ENCODE measurements at places on chromosomes 1 and 21. TPM values are rescaled to one million over a fixed set of nuclear protein-coding genes. Genes with fewer than 3 reads are reported as not detected.

The NCF2 gene
- total RNA-seq, result not detected

The DDAH1 gene
- total RNA-seq, result 36.3 TPM

The CLCNKB gene
- 1.7 TPM for total RNA-seq

The DNAH14 gene
- 39.7 TPM for total RNA-seq

The LHX8 gene
- not detected for total RNA-seq

The RGSL1 gene
- not detected for total RNA-seq

- no peak for DNase-seq
Observed at GRCh38 chr1:192521734-192522133, 53.8 kb upstream of the RGS1 start.

- peak; percentile 63 for DNase-seq
Observed at GRCh38 chr21:40846587-40847411, at the start of gene DSCAM. TSS of gene DSCAM (minus strand) at chr21:40847158. CDS start at chr21:40846661, 497 bp downstream.

DNA sequence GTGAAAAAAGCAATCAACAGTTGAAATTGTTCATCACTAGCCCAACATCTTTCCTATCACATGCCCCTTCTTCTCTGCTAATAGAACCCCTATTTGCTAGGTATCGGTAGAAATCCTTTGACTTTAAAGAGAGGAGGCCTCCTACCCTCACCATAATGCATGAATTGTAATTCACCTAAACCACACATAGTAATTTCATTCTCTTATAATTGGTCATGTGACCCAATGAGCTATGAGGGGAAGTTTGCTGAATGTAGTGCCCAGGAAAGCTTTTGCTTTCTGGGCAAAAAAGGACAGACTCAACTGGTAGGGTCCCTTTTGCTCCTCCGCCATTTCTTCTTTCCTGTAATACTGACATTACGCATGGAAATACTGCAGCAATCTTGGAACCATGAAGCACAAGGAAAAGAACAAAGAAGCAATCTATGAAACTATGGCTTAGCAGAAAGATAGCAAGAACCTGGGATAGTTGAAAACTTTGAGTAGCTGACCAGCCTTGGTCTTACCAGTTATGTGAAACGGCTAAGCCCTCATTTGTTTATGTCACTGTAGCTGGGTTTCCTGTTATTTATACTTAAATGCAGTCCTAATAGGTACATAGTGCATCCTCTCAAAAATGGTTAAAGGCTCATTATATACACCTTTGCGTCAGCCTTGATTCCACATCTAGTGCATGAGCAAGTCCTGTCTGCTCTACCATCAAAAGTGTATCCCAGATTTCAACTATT is 10.2 kb upstream of the CHI3L2 start:
- no peak for DNase-seq

DNA sequence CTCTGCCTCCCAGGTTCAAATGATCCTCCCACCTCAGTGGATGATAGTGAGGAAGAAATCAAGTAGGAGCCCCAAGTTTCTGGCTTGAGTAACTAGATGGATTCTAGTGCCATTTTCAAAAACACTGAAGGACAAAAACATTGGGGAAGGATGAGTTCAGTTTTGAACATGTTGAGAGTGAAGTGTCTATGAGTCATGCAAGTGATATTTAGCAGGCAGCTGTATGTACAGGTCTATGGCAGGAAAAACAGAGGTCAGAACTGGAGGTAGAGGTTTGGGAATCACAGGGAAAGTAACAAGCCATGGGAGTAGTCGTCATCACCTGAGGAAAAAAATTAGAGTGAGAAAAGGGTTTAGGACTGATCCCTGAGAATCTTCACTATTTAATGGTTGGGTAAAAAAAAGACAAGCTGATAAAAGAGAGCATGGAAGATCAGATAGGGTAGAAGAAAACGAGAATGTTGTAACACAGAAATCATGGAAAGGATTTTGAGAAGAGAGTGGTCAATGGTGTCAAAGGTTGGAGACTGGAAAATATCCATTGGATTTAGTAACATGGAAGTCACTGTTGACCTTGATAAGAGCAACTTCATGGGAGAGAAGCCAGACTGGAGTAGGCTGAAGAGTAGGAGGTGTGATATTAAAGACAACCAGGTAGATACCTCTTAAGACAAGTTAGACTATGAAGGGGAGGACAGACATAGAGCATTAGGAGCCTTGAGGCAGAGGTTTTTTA is 53.1 kb downstream of the DIPK1A start:
- no peak for DNase-seq

DNA sequence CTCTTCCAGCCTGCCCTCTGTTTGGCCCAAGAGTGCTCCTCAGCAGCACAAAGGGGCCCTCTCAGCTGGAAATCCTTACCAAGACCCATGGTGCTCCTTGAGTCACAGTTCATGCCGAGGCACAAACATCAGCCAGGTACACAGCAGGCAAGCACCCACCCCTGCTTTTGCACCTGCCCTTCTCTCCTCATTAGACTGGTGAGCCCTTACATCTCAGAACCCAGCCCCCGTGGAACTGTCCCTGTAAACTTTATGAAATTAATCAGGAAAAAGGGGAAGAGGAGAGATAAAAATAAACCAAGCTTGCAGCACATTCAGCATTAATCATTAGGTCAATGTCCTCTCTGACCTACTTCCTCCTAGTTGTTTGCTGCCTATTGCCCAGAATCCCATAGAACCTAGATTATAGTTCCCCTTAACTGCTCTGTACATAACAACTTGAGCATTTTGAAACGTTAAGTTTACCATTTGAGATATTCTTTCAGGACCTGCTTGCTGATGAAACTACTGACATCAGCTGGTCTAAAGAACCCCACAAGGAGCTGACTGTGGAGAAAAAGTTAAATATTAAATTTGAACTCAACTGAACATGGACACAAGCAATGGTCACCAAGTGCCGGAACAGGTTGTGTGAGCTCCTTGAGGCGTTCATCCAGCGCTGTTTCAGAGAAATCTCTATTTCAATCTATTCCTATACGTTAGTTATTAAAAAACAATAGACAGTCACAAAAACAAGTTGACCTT is 738.4 kb downstream of the MATN1 start:
- DNase-seq, result no peak

GRCh38 chr1:68116643-68117235 is 66.3 kb upstream of the DIRAS3 start:
- DNase-seq, result no peak

DNA sequence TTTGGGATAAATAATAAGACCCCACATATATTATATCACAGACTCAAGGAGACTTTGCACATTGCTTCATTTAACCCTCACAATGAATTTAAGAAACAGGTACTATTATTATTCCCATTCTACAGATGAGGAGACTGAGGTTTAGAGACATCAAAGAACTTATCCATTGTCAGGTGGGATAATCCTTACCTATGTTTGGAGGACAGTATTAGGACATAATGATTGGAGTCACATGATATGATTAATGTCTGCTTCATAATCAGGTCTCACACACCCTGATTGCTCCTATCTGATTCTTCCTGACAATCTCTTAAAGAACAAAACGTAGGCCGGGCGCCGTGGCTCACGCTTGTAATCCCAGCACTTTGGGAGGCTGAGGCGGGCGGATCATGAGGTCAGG is 16.9 kb downstream of the IRF2BP2 start:
- no peak for DNase-seq

DNA sequence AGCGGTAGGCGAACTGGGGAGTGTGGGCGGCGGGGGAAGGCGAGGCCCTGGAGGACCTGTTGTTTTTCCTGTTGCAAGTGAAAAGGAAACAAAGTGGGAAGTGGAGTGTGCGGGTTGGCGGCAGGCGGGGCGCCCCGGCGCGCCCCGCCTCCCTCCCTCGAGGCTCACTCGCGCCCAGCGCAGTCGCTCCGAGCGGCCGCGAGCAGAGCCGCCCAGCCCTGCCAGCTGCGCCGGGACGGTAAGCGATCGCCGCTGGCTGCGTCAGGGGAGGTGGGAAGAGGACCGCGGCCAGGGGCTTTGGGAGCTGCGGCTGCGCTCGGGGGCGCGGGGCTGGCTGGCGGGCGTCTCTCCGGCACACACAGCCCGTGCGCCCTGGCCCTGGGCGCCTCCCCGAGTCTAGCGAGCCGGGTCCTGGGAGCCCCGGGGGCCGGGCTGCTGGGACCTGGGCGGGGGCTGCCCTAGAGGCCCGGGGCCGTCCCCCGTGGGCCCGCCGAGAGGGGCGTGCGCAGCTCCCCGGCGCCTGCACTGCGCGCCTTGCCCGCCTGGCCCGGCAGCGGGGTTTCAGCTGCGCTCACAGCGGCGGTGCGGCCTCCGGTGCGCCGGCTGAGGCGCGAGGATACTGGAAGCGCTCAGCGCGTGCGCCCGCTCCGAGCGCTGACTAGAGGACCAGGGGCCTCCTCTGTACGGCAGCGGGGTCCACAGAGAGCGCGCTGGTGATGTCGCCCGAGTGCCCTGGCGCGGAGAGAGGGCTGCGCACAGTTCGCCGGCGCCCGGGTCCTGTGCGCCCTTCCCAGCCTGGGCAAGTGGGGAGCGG is at the start of gene PIK3CD:
PIK3CD (plus strand) TSS at position 167 of the 814 bp plus-strand sequence. CDS start 58,725 bp downstream, outside the sequence.
- peak; percentile 61 for DNase-seq

- DNase-seq, result no peak
Observed at GRCh38 chr1:245240648-245241165, 85.9 kb downstream of the KIF26B start.

DNA sequence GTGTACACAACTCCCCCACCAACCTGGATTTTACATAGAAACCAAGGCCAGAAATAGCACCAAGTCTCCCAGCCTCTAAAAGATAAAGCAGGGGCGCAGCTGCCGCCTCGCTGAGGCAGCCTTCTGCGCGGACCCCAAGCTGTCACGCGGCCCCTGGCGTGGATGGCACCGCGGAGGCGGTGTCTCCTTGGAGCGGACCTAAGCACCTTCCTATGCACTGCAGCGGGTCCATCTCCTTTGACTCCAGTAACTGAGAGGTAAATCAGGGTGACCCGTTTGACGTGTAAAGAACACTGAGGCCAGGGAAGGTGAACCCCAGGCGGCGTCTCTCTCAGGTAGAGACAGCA is 17.0 kb downstream of the ZNF697 start:
- DNase-seq, result no peak

- peak; percentile 92 for DNase-seq
Observed at GRCh38 chr1:151839457-151840403, at the start of gene C2CD4D. TSS of gene C2CD4D (minus strand) at chr1:151839820. CDS start at chr1:151838989, 831 bp downstream.

DNA sequence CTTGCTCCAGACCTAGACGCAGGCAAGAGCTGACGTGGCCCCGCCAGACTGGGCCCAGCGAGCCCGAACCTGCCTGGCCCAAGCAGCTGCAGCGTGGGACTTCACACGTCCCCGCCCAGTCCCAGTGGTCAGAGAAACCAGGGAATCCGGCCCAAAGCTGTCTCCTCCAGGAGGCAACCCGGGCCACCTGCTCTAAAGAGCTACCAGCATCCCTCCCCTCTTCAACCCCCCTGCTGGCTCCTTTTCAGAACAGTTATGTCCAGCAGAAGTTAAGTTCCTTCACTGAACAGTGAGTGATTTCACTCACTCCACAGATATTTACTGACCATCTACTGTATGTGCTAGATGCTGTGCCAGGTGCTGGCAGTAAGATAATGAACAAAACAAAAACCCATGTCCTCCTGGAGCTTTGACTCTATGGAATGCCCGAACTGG is 2.1 kb upstream of the EFNA1 start:
- peak; percentile 34 for DNase-seq

DNA sequence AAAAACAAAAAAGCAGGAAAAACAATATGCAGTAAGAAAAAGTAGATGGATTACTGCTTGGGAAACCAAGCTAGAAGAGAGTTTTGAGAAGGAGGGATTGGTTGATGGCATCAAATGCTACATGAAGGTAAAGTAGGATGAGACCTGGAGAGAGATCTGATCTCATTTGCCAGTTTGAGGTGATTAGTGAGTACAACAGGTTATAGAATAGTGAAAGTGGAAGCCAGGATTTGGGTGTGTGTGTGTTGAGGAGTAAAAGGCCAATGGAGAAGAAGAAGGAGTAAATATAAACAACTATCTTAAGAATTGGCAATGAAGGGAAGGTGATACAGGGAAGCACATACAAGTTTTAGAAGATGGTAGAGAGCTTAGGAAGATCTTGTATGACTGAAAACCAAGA is 76.7 kb downstream of the DISP1 start:
- DNase-seq, result no peak

DNA sequence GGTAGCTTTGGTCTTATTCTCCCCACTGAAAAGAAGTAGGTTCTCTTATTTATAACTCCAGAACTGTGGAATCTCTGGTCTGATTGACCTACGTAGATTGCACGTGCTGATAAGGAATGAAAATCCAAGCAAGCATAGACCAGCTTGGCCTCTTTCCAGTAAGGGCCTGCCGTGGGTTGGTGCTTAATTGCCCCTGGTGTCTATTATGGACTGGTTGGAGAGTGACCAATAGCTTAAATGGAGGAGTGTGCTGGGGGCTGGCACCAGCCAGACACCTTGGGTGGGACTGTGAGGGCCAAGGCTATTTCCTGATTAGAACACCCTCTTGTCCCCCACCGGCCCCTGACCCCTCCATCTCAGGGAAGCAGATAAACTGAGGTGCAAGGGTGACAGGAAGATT is 74.0 kb downstream of the TENT5C start:
- DNase-seq, result no peak

DNA sequence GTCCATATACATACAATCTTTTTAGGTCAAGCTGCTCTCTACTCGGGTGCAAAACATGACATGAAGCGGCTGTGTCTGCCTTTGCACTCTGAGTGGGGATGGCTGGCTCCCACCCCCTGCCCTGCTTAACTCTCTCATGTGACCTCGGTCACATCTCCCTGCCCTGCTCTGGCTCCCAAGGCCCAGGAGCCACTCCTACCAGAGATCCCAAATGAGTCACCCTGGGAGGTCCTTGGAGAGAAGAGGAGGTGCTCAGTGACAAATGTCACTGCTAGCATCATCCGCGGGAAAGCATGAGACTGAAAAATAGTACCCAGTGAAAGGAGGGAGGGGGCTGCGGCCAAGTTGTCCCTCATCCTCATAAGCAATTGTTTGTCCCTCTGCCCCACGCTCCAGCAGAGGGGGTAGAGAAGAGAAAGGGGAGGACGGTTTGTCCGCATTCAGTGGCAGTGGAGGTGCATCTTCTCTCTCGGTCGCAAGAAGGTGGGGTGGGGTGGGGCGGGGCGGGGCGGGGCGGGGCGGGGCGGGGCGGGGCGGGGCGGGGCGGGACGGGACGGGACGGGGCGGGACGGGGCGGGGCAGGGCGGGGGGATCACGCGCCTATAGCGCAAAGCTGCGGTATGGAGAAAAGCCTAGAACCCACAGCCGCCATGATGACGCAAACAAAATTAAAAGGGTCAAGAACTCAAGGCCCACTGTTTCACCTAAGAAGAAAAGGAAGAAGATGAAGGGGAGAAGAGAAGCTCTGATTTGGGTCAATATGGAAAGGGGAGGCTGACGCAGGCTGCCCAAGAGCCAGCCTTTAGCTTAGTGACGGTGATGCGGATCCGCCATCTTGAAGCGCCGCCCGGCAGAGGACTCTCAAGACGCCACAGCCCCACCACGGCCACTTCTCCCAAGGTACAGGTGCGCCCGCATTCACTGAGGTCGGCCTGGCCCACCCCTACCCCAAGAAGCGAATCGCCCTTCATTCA is 66.2 kb downstream of the CD46 start:
- no peak for DNase-seq

- no peak for DNase-seq
Observed at GRCh38 chr1:226407199-226407496, 745 bp downstream of the PARP1 start.

GRCh38 chr1:34844252-34844634 is 15.3 kb downstream of the SMIM12 start:
- peak; percentile 70 for DNase-seq
